ENCODE measurements at places on chromosomes 1 and 21. TPM values are rescaled to one million over a fixed set of nuclear protein-coding genes. Genes with fewer than 3 reads are reported as not detected.

Gene LCE6A
- not detected for total RNA-seq

Gene MTARC2
- total RNA-seq: 13.8 TPM

Gene MPZL1
- 43.0 TPM for total RNA-seq

Gene ITGB3BP
- 25.1 TPM for total RNA-seq

Gene ST3GAL3
- total RNA-seq: 10.8 TPM

Measured in epithelial cell of proximal tubule (primary cell).